ENCODE measurements at places on chromosomes 7 and 10.

GRCh38 chr10:34862892-34863291 is 47.8 kb upstream of the PARD3 start:
- DNase-seq, result no peak

DNA sequence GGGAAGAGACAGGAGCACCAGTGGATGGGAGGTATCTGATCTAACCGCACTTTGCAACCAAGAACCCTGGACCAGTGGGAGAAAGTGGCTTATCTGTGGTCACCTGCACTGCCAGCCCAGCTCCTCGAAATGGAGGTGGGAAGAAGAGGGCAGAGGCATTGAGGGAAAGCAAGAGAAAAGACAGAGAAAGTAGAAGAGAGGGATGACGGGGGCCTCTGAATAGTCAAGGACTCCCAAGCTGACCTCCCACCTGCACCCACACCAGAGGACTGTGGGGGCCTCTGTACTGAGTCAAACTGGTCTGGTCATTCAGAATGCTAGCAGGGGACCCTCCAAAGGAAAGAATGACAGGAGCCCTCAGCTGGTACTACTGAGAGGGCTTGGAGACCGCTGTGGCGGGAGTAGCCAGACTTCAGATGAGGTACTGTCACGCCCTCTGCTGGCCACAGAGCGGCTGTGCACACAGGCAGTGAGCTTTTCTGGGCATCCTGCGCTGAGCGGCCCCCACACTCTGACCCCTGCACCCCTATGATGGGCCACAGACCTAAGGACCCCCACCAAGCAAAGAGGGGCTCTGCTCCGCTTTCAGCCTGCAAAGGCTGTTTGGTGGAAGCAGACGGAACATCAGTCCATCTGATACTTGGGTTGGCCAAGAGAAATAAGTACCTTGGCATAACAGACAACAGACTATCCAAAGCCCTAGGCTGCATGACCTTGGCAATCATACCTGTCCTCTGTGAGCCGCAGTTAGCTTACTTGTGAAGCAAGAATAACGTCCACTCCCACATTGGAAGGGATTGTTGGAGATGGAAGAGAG is 112.9 kb downstream of the COL13A1 start:
- DNase-seq, result peak; percentile 65

DNA sequence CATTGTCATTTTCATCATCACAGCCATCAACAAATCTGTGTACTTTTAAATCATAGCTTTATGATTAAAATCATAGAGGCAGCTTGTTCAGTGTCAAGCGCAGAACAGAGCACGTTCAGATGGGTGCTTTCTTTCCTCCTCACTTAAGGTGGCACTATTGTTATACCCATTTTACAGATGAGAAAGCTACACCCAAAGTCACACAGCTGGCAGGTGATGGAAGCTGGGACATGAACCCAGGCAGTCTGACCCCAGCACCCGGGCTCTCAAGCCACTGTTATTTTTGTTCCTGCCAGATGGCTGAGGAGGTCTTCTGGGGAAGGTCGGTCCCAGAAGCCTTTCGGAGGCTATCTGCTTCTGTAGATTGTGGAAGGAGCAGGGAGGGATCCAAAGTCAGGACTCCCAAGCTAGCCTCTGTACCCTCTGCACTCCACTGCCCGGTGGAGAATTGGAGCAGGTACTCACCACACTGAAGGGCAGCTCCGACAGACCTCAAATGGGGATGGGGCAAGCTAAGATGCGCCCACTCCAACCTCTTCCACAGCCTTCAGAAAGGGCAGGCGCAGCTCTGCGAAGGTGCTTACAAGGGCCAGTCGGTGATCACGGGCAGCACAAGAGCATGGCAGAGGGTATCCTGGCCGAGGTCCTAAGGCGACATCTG is 610 bp downstream of the AVPI1 start:
- peak; percentile 66 for DNase-seq

GRCh38 chr10:128727114-128727513 is 600.9 kb upstream of the MKI67 start:
- DNase-seq, result no peak

DNA sequence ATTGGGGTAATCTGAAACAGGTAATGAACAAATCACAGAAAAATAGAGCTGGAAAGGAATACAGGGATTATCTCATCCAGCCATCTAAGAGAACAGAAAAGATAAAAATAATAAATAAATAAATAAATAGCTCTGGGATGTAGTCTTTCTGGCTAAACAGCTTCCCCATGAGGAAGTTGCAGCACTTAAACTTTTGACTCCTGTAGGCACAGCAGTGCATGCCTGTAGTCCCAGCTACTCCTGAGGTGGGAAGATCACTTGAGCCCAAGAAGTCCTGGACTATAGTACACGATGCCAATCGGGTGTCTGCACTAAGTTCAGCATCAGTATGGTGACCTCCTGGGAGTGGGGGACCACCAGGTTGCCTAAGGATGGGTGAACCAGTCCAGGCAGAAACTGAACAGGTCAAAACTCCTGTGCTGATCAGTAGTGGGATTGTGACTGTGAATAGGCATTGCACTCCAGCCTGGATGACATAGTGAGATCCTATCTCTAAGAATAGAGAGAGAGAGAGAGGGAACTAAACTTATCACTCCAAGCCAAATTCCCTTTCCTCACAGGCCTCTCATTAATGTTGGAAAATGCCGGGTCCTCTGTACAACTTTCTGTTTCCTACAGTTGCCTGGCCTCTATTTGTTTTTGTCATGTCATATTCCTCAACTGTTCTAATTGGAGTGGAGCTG is 61.7 kb upstream of the CDK13 start:
- no peak for DNase-seq

- DNase-seq, result no peak
Observed at GRCh38 chr7:128937271-128937646, 468 bp upstream of the IRF5 start.

- no peak for DNase-seq
Observed at GRCh38 chr7:28347475-28348318, 64.6 kb upstream of the CREB5 start.

- DNase-seq, result no peak
Observed at GRCh38 chr10:43199088-43199683, 60.9 kb downstream of the CSGALNACT2 start.

- DNase-seq, result no peak
Observed at GRCh38 chr7:90958647-90959046, 305.6 kb upstream of the FZD1 start.

- no peak for DNase-seq
Observed at GRCh38 chr10:127067542-127068194, 128.7 kb downstream of the INSYN2A start.

- DNase-seq, result no peak
Observed at GRCh38 chr10:76291175-76291574, 859.8 kb downstream of the LRMDA start.

GRCh38 chr7:135811506-135811905 is 62.9 kb upstream of the FAM180A start:
- DNase-seq, result no peak

DNA sequence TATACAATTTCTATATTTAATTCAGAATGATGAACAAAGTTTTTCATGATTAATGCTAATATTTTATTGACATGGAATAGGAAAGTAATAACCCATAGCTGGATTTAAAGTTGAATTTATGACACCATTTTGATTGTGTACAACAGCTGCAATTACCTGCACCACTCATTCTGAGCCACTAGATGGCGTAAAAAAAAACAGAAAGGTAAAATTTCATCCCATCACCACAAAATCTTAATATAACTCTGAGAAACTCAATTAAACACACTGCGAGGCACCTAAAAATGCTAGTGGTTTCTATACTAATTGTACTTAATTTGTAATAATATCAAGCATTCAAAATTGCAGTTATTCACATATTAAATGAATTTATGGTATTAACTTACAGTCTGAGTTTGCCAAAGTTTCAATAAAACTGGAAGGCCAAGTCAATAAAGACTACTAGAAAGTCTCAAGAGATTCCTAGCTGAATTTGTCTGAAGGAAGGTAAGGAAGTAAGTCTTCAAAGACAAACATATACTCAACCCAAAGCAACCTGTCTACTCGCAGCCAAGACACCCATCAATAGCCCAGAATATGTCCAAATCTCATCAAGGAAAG is 182.5 kb downstream of the SKAP2 start:
- peak; percentile 38 for DNase-seq

DNA sequence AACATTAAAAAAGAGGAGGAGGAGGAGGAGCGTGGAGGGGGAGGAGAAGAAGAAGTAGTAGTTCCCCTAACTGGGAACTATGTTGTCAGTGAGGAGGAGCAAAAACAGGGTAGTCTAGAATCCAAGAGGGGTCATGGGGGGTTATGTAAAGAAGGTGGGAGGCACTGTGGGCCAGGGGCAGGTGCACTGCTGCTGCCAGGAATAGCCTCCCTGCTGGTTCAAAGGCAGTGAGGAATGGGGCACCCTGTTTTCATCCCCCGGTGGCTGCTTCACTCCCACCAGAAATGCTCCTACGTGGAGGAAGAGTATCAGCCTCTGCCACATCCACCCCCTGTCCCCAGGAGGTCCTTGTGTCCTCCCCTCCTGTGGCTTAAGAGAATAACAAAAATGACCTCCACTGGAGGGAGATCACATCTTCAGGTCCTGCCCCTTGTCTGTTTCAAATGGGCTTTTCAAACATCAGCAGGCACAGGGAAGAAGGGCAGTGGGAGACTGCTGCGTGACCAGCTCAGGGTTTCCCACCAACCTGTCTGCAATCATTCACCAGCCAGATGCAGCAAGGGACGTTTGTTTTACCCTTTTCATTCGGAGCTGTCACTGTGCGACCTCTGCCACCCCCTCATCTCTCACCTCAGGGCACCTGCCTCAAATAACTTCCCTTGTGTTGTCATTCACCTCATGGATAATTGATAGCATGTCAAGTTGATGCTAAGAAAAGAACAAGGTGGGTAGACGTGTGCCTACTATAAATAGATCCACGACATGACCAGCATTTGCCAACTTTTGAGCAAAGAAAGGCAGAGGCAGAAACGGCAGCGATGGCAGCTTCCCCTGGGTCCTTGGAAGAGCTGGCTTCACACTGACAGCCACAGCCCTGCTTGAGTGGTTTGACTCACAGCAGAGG is 92.6 kb downstream of the DGKI start:
- DNase-seq, result no peak

GRCh38 chr7:137882261-137882668 is 35.5 kb upstream of the DGKI start:
- no peak for DNase-seq

- no peak for DNase-seq
Observed at GRCh38 chr7:26051021-26051420, 101.0 kb upstream of the NFE2L3 start.

GRCh38 chr10:6423004-6423403 is 157.1 kb downstream of the PRKCQ start:
- DNase-seq, result no peak

DNA sequence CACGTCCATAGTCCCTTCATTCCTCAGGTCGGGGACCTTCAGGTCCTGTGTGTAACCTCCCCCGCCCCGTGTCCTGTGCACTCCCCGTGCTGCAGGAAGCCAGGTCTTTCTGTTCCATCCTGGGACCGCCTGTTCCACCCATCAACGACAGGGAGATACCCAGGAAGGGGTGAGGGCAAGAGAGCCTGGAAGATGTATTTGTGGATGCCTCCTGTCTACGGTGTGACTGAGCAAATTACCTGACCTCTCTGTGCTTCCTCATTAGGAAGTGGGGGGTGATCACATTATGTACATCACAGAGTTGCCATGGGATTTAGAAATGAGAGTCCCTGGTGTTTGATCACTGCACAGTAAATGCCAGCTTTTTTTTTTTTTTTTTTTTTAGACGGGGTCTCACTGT is 46.3 kb downstream of the GRID2IP start:
- no peak for DNase-seq

DNA sequence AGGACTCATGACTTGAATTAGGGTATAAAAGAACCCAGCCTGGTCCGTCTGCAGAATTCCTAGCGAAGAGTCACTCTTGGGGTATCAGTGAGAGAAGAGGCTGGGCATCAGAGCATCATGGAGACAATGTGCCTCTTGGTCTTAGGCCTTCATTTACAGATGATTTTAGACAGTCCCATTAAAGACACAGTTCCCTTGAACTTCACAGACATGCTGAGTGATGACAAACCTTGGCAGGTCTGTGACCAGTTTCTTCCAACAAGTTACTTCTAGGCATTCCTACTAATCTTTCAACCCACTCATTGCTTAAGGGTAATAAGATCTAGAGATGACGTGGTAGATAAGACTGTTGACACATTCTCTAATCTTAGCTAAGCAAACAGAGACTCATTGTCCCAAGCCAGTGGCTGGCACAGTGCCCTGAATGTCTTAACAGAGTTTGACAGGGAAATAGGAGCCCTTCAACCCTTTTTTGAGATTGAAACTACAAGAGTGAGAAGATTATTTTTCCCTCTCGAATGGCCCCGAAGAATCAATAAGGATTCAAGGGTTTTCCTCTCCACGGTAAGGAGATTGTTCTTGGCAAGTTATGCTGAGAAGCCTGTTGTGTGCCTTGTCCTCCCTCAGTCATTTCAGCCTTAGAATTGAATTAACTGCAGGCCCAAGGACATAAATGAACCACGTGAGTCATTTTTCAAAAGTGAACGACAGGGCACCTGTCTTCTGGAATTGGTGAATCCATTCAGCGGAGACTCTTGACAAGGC is 281.1 kb downstream of the CCDC3 start:
- DNase-seq, result peak; percentile 33

GRCh38 chr7:133082390-133082766 is 488 bp upstream of the CHCHD3 start:
- no peak for DNase-seq

- DNase-seq, result no peak
Observed at GRCh38 chr10:4623757-4624420, 202.1 kb upstream of the AKR1E2 start.

- DNase-seq, result no peak
Observed at GRCh38 chr7:150434240-150434639, 16.2 kb upstream of the GIMAP8 start.

GRCh38 chr7:69430384-69431021 is 167.8 kb upstream of the AUTS2 start:
- peak; percentile 17 for DNase-seq

DNA sequence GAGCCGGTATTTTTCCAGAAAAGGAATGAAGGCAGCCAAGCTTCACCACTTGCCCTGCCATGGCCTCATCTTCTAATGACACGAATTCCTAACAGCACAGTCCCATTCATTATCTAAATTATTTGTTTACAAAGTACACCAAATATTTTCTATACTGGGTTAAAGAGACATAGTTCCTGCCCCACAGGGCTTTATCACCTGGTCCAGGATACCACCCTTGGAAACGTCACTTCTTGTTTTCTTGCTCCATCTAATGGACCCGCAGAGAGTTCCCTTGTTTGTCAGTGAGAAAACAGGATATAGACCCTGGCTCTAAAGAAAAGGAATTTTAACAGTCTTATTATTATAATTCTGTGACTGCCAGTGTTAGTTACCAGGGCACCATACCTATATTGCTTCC is 1165.4 kb downstream of the GATA3 start:
- no peak for DNase-seq

DNA sequence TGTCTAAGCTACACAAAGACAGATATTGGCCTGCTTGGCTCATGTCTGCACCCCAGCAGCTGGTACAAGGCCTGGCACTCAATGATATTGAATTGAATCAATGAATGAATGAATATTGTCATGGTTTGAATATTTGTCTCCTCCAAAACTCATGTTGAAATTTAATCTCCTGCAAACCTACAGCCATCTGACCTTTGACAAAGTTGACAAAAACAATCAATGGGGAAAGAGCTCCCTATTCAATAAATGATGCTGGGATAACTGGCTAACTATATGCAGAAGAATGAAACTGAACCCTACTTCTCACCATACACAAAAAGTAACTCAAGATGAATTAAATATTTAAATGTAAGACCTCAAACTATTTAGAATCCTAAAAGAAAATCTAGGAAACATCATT is 144.7 kb downstream of the CYP26A1 start:
- DNase-seq, result no peak

- no peak for DNase-seq
Observed at GRCh38 chr10:80273523-80274170, 15.8 kb downstream of the MAT1A start.

- DNase-seq, result no peak
Observed at GRCh38 chr10:113369365-113369694, 183.5 kb upstream of the HABP2 start.

Measured in OCI-M1 (cell line).